Kidney epithelial cell (primary cell): ENCODE measurements at places on chromosomes 5 and 9. TPM values are rescaled to one million over a fixed set of nuclear protein-coding genes. Genes with fewer than 3 reads are reported as not detected.

Gene MFAP3
- total RNA-seq, result 47.2 and 51.0 TPM in 2 replicates

DNA sequence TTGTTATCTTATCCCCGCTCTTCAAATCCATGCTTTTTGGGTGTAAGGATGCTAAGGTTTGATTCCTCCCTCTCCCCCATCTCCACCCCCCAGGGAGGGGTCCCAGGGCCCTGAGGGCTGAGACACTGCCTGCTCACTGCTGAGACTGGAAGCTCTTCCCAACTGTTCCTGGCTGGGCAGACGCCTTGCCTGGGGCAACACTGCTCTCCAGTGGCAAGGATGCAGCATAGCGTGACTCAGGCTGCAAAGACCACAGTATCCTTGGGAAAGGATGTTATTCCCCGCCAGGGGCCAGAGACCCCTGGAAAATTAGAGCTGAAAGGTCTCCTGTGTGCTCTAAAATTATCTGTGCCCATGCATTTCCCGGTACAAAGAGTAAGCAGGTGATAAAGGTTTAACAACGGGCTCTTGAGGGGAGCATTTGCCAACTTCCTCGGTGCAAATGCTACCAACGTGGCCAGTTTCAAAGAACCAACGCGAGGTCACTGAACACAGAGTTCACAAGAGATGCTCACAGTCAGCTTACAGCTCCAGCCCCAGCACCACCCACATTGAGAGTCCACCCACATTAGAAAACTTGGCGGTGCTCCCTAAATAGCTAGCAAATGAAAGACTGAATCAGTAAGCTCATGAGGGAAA is 271.9 kb downstream of the NSG2 start:
- DNase-seq, result no peak

DNA sequence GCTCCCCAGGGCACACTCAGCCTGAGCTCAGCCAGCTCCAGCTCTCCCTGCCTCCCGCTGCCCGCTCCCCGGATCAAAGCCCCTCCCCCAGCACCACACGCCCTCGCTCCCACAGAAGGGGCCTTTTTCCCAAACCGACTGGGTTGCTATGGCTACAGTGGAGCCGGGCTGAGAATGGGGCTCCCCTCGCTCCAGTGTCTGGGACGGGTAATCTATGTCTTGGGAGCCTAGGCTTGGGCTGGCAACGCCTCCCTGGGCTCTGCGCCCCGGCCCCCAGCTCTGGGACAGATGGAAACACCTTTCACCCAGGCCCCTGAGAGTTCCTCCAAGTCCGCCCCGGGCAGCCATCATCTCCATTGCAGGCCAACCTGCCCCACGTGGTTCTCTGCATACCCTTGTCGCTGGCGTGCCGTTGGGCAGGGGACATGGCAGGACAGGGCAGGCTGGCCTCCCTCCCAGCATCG is 29.6 kb downstream of the NOTCH1 start:
- no peak for DNase-seq

GRCh38 chr5:97085459-97086181 is 56.8 kb downstream of the LIX1 start:
- no peak for DNase-seq

DNA sequence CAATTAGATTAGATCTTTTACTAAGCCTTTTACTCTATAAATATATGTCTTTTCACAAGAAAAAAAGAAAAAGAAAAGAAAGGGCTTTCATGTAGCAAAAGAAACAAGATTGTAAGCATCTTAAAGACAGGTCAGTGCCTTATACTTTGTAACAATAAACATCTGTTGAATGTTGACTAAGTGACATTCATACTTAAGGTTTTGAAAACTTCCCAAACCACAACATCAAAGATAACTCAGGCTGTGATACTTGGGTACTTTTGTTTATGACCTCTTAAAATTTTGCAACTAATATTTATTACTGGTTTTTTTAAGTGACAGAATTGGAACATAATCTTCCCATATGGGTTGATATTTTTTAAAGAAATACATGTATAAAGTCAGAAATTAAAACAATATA is 7.4 kb downstream of the GRAMD2B start:
- DNase-seq, result no peak
